ENCODE measurements at places on chromosomes 4 and X.

- DNase-seq: no peak
Measured at GRCh38 chr4:26141911-26142638, 178.7 kb upstream of the RBPJ start.

- DNase-seq: no peak
Measured at GRCh38 chr4:117908306-117909207, 125.7 kb upstream of the NDST3 start.

DNA sequence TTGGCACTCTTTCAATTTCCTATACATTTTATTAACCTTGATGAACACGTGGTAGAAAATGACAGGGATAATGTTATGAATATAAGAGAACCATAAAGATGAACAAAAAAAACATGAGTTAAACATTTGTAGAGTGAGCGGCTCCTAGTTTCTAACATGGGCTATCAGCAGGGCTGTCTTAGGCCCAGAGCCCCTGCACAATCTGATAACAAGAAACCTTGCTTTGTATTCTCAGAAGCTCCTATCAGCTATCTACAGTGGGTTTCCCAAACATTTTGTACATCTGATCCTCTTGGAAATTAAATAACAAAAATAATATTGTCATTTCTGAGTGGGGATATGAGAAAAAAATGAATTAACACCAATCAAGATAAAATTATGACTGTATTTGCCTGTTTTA is 10.6 kb upstream of the RBPJ start:
- DNase-seq: no peak

DNA sequence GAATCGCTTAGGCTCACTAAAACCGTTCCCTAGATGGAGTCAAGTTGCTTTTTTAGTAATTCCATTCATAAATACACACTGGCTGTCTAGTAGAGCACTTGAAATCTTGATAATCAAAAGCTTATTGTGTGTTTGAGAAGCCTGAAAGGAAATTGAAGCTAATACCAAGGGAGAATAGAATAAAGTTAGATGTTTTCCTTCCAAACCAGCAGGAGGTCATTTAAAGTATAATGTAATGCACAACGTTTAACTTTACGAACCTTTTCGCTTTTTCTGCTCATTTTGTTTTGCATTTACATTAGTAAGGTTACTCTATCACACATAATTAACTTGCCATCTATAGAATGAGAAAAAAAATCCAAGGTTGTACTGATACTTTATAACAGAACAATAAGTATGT is 440.9 kb downstream of the NKX6-1 start:
- DNase-seq: no peak

DNA sequence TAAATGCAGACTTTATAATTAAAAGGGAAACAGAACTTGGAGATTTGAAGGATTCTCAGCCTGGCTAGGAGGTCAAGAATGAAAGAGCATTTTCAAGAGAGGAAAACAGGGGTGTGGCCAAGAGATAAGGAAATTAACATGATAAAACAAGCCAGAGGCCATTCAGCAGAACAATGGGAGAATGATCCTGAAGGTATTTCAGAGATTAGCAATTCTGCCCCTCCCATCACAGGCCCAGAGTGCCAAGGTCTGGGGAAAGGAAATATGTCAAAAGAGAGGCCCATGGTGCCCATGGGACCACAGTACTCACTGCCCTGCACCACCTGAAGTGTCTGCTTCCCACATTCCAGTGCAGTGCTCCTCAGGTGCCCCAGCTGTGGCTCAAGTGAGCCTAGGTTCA is 188.5 kb upstream of the STS start:
- DNase-seq: no peak

GRCh38 chr4:105637408-105638176 is 70.9 kb downstream of the INTS12 start:
- DNase-seq: no peak
